ENCODE measurements at places on chromosomes 2 and 18.

GRCh38 chr18:69787825-69788547, 159.7 kb downstream of the CD226 start:
- no peak for DNase-seq

GRCh38 chr2:9657731-9658130, 26.9 kb upstream of the YWHAQ start:
- no peak for DNase-seq

- no peak for DNase-seq
Measured at GRCh38 chr2:54878182-54878581, 154.7 kb downstream of the EML6 start.

DNA sequence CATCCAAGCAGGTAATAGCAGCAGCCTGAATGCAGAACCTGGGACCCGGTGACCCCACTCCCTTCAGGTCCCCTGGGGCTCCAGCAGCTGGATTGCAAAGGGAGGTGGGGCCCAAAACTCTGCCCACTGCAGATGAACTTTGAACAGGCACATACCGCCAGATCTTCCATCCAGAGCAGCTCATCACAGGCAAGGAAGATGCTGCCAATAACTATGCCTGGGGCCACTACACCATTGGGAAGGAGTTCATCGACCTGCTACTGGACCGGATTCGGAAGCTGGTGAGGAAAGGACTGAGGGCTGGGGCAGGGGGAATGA, 9.2 kb upstream of the DNAJB2 start:
- no peak for DNase-seq

DNA sequence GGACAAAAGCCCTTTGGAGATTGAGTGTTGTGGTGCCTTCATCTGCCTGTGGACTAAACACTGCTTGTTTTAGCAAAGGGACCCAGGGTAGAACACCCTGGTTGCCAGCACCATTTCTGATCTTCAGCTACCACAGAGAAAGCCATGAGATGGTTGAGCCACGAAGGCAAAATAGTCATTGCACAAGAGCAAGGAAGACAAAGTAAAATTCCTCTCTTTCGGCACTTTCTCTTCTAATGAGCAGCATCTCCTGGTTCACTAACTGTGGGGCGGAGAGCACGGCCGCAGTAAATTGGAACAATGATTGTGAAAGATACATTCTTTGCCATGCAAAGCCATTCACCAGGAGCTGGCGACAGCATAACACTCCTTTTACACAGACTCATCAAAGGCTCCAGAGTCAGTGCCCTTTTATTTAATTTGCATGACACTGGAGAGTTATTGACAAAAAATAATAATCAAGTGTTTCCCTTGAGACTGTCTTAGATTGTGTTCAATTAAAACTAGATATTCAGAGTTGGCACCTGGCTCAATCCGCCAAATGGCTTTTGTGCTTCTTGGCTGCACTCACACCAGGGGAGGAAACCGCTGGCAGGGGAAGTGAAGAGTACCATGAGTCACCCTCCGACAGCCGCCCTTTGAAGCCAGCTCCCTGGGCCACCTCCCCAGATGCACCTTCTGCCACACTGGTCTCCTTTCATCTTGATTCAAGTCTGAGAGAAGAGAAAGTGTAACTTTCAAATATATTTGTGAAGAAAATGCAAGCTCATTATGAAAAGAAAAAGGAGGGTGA, 100.5 kb upstream of the MEIS1 start:
- DNase-seq, result no peak

DNA sequence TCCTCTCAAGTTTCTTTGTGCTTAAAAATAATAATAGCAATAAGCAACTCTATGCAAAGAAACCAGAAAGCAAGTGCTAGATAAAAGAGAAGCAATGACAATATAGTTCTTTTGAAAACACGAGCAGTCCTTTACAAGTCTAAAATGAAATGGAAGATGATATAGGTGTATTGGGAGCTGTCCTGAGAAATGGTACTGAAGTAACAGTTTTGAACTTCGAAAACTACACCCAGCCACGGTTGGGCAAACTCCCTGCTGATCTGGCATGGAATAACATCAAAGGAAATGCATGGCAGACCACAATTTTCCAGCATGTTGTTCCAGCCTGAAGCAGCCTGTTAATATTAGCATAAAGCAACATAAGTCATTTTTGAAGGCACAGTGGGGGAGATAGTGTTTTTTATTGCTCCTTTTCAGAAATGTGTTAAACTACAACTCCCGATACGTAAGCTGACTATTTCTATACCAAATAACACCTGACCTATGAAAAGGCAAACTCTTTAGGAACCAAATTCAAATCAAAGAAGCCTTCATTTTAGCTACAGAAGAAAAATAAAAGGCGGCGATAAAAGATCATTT, 596.1 kb upstream of the KLHL29 start:
- no peak for DNase-seq

All from stimulated activated CD4-positive, alpha-beta T cell treated with anti-CD3 and anti-CD28 coated beads, Interleukin-1b, Interleukin-23, amount 100 ng/mL, for 24 hours (primary cell).